ENCODE measurements at places on chromosomes 11 and 22.

GRCh38 chr22:41524809-41525449 lies 19.3 kb downstream of the POLR3H start:
- peak; percentile 80 for DNase-seq

DNA sequence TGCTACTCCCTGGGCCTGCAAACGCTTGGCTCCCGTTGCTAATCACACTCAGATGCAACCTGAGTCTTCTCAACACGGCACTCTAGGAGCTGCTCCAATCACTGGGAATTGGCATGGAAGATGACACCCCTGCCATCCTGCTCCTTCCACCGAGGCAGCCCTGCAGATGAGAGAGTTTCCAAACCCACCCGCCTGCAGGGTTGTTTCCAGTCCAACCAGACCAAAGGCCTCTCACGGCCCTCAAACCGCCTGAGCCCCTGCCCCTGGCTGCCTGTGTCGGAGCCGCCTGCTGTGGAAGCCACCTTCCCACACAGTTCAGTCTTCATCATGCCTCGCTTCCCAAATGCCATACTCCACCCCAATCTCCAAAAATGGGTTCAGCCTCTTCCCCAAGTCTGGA lies 36.8 kb upstream of the TP53I11 start:
- no peak for DNase-seq

GRCh38 chr11:92888696-92889095 lies 80.8 kb upstream of the MTNR1B start:
- DNase-seq: no peak

GRCh38 chr11:27052668-27053067 lies 12.1 kb downstream of the BBOX1 start:
- DNase-seq: no peak

- no peak for DNase-seq
Measured at GRCh38 chr11:35285471-35285870, 133.9 kb downstream of the SLC1A2 start.

DNA sequence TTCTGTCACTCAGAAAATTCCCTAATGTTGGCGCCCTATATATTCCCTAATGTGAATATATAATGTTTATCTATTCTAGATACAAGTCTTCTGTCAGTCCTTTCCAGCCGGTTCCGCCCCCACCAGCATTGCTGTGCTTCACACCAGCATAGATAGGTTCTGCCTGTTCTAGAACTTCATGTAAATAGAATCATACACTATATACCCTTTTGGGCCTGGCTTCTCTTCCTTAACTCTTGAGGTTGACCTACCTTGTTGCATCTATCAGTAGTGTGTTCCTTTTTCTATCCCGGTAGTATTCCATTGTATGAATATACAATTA lies 34.6 kb downstream of the OTOG start:
- DNase-seq: peak; percentile 2

DNA sequence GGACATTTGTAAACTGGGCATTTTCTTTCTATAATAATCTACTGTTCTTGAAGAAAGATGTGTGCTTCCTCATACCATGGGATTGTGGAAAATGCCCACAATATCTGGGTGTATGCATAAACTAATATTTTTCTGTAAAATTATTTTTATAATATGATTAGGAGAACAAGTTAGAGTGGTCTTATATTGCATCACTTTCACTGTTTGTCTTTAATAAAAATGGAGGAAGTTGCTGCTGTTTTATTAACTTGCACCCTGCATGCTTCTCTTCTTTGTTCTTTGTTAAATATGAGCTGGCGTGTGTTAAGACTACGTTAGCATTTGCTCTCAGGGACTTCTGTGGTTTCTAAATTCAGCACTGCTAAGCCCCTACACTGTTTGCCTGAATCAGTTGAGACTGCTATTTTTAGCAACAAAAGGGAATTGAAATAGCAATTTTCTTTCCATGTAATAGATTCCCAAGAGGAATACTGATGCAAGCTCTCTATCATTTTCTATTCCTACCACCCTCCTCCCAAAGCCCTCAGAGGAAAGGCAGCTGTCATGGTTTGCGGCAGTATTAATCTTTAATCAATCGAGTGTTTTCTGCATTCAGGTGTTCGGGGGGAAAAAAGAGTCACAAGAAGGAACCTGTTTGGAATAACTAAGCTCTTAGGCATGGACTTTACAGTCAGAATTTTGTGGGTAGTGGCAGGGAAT lies 56.1 kb downstream of the HSD17B12 start:
- DNase-seq: no peak

GRCh38 chr11:105357146-105357545 lies 217.6 kb upstream of the CARD18 start:
- no peak for DNase-seq

DNA sequence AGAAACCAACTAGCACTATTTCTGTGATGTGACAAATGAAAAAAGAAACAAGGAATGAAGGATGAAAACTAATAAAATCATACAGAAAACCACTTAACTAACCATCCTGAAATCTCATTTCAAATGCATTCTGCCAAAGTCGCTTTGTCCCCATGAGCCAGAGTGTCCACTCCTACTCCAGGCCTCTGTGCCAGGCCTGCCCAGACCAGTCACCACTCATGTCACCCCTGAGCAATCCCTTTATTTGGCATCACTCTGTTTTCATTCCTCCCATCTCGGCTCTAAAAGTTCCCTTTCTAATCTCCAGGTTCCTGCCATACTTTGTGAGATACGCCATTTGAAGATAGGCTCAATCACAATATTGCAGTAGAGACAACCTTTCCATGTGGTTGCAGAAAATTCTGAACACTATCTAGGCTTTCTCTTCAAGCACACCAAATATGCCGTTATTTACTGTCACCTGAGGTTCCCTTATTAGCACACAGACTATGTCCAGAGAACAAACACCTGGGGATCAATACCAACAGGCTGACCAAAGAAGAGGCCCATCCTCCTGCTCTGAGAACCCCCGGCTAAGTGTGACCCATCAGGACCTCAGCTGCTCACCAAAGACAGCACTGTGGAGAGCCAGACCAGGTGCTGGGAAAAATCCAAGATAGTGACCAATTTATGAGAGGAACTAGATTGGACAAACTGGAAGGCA lies 202.4 kb downstream of the LARGE1 start:
- DNase-seq: no peak

- no peak for DNase-seq
Measured at GRCh38 chr11:101127699-101128570, 1.7 kb downstream of the PGR start.

DNA sequence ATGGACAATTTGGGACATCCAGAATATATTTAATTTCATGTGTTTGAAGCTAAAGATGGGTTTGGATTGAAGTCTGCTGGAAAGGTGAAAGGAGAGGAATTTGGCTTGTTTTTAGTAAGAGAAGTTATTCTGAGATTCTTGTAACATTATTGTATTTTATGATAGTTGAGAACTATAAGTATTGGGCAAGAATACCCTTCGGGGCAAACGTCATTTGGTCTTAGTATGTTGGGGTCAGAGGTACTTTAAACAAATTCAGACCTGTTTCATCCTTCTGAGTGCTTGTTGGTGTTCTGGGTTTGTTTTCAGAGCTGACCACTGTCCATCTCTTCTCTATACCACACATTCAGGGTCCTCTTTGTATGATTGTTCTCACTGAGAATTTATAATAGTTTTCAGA lies 19.5 kb downstream of the PANX1 start:
- no peak for DNase-seq

GRCh38 chr11:75072582-75072981 lies 24.1 kb downstream of the OR2AT4 start:
- DNase-seq: no peak

- no peak for DNase-seq
Measured at GRCh38 chr11:8671193-8671612, 11.3 kb downstream of the TRIM66 start.

GRCh38 chr11:123718469-123718868 lies 23.0 kb downstream of the ZNF202 start:
- DNase-seq: no peak

DNA sequence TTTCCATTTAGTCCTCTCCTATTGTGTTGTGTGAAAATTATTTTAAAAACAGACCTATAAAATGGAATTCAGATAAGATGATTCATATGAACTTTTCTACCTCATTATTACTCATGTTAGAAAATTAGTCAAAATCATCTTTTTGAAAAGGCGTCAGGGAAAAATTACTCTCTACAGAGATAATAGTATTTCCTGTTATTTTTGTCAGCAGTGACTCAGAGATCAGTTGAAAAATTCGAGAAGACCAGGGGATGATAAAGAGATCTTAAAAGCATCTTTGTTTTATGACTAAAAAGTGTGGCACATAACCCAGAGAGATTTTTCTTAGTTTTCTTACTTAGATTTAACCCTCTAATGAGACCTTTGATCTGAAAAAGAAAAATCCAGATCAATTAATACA lies 157.9 kb upstream of the CARD18 start:
- no peak for DNase-seq

GRCh38 chr11:25980091-25980490 lies 351.8 kb upstream of the ANO3 start:
- no peak for DNase-seq

DNA sequence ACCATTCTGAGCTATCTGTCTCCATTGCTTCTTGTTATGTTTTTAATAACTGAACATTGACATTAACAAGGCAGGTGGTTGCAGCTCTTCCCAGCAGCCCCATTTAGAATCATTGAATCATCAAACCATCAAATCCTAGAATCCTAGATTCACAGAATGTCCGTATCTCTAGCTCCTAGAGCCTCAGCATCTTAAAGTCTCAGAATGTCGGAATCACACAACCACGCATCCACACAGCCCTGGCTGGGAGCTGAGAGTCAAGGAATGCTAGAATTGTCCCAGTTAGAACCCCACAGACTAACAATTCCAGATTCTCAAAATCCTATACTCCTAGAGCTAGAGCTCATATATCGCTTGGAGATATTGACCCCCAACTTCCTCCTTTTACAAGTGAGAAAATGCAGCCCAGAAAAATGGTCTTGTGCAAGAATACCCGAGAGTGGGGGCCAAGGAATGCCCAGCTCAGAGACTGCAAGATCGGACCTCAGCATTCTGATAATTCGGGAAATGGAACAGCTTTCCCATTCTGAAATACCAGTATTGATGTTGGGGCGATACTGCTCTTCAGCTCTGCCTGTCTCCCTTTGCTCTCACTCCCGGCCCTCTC lies 38.8 kb downstream of the PDE2A start:
- no peak for DNase-seq

DNA sequence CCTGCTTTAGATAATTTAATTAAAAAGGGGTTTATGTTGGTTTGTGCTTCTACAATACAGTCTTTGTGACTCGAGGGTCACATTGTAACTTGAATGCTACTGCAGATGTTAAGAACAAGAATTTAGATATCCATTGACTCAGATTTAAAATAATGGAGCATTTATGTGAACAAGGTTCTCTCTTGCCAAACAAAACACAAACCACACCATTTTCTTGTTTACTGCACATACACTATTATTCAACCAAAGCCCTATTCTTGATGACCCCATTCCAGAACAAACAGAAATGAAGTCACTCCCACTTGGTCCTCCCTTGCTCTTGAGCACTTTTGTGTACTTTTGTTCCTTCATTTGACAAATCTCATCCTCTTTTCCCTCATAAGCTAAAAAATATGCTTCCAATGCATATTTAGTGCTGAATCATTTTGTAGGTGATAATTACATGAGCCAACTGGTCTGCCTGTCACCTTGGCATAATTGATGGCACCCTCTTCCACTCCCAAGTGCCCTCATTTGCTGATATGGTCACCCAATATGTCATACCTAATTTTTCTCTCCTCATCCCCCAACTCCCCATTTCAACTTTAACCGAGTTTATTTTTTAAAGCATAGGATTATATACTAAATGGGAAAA lies 2.8 kb downstream of the C11orf71 start:
- DNase-seq: no peak

DNA sequence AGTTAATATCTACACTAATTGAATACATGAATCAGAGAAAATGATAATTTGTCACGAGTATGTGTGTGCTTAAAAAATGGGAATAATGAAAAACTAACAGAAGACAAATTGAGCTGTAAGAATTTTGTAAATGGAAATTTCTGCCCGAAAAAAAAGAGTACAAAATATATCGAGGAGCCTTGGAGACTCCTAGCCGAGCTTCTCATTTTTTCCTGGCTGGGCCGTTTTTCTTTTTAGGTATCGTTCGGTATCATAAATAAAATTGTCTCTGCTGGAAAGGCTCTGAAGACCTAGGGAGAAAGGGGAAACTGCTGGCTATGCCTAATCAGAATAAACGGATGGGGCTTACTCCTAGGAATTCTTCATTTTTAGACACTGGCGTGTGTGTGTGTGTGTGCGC lies 227.2 kb upstream of the RAG2 start:
- DNase-seq: no peak

GRCh38 chr11:96084610-96085318 lies 160.9 kb upstream of the MTMR2 start:
- no peak for DNase-seq

- DNase-seq: no peak
Measured at GRCh38 chr11:33089776-33090175, 50.4 kb downstream of the TCP11L1 start.

DNA sequence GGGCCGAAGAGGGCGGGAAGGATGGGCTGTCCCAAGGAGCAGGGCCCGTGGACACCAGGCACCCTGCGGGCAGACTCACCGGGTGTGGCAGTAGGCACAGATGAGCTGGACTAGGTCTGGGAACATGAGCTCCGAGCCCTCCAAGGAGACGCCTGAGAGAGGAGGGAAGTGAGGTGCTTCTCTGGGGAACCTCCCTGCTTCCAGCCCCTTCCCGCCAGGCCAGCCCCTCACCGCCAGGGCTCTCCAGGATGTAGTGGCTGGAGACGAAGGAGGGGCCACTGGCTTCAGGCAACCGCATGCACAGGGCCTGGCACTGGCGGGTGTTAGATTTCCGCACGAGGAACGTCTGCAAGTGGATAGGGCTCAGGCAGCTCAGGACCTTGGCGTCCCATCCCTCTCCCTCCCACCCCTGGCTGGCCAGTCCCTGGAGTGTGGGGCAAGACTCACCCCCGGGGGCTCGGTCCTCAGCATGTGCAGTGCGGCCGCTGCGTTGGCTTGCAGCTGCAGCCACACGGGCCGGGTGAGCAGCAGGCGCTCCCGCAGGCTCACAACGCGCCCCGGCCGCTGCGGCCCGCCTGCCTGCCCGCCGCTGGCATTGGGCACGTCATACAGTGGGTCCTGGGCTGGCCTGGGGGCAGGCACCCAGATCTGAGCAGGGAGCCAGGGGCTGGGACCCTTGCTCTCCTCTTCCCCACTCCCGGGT lies 552 bp downstream of the RIN1 start:
- DNase-seq: no peak

GRCh38 chr11:43145653-43146052 lies 166.1 kb upstream of the API5 start:
- DNase-seq: no peak

DNA sequence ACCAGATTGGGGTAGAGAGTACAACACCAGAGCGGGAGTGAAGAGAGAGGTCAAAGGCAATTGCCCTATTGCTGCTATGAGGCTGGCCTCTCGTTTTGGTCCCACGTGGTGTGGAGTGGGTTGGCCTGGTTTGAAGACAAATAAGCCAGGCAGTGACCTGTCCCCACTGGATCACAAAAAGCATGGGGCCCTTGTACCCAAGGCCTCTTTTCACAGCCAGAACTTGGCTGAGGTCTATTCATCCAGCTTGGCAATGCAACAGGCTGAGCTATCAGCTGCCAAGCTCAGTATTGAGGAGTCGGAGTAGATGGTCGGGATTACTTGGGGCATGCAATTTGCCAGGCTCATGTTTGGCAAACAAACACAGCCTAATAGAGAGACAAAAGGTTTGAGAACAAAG lies 19.2 kb upstream of the GALNT18 start:
- DNase-seq: no peak

Data from activated CD4-positive, alpha-beta memory T cell treated with anti-CD3 and anti-CD28 coated beads for 36 hours (primary cell).